Daoy (cell line): ENCODE measurements at places on chromosomes 3 and 15. TPM values are rescaled to one million over a fixed set of nuclear protein-coding genes. Genes with fewer than 3 reads are reported as not detected.

DNA sequence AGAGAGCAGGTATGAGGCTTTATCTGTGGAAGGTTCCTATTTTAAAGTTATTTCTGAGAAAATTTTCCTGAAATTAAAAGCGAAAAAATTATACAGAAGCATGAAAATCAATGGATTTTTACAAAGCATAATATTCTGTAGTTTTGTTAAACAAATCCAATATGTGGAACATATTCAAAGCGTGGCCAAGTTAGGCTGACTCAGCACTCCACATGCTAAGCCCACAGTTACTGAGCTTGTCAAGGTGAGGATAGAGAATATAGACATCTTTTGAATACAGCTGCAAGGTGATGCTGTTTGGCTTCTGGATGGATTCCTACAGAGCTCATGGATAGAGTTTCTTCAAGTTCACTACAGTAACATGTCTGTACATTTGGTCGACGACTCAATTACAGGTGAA lies 302.5 kb downstream of the C3orf38 start:
- DNase-seq, result no peak

DNA sequence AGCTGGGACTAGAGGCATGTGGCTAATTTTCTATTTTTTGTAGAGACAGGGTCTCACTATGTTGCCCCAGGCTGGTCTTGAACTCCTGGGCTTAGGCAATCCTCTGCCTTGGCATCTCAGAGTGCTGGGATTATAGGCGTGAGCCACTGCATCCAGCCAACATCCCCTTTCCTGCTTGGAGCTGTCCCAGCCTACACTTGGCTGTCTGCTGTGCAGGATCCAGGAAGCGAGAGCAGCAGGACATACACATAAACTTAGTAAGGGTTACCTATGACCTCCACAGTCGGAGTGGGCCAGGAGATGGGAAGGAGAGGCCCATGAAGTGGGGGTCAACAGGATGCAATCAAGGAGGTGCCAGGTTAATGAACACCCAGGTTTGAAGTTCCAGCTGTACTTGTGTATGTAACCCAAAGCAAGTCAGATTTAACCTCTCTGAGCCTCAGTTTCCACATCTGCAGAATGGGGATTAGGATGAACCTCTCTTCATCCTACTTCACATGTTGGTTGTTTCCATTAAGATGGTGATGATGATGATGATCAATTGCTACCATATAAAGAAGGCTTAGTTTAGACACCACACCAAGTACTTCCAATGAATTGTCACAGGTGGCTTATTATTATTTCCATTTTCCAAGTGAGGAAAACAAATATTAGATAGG lies 69.5 kb upstream of the OXTR start:
- no peak for DNase-seq

GRCh38 chr3:106210923-106211322 lies 342.1 kb upstream of the CBLB start:
- DNase-seq, result no peak

- DNase-seq, result no peak
Observed at GRCh38 chr3:155643581-155644165, 101.2 kb downstream of the PLCH1 start.

DNA sequence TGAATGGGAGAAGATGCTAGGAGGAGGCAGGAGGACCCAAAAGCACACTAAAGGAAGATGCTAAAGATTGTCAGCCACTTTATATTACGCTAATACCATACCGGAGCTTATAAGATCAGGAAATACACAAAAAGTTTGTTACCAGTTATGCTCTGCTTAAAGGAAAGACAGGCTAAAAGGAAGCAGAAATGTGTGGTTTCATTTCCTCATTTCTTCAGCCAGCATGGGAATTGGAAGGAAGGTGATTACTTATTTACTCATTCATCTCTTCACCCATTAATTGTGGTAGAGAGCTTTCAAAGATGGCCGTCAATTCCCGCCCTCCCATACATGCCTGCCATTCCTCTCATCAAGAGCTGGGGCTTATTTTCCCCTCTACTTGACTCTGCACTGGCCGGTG lies 26.7 kb upstream of the TMEM158 start:
- DNase-seq, result no peak

DNA sequence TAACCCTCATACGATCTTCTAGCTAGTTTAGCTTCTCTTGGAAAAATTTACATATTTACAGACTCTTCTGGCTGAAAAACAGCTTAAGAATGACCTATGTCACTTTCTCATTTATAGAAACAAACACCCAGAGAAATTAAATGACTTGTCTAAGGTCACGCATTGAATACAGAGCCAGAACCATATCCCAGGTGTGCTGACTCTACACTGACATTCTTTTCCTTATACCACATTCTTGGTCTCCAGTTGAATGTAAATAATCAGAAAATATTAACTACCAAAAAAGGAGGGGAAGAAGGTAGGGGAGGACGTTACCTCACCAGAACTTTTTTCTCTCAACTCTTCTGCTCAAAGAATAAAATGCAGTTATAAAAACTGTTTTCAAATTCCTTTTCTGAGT lies 95.0 kb downstream of the THRB start:
- DNase-seq, result no peak

DNA sequence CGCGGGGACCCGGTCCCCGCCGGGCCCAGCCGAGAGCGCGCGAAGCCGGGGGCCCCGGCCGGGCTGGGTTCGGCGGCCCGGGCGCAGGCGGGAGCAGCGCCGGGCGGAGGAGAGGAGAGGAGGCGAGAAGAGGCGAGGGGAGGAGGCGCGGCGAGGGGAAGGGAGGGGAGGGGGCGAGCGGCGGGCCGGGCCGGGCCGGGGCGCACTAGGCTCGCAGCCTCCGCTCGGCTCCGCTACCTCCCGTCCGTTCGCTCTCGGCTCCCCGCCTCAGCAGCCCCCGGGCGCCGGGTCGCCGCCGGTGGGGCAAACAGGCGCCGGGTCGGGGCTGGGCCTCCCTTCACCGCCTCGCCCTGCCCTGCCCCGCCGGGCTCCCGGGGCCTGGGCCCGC lies 351 bp downstream of the INSYN1 start:
- DNase-seq, result peak; percentile 27

GRCh38 chr3:89180334-89180733 lies 72.9 kb downstream of the EPHA3 start:
- no peak for DNase-seq

- DNase-seq, result no peak
Observed at GRCh38 chr3:33039628-33040027, 57.3 kb downstream of the GLB1 start.

DNA sequence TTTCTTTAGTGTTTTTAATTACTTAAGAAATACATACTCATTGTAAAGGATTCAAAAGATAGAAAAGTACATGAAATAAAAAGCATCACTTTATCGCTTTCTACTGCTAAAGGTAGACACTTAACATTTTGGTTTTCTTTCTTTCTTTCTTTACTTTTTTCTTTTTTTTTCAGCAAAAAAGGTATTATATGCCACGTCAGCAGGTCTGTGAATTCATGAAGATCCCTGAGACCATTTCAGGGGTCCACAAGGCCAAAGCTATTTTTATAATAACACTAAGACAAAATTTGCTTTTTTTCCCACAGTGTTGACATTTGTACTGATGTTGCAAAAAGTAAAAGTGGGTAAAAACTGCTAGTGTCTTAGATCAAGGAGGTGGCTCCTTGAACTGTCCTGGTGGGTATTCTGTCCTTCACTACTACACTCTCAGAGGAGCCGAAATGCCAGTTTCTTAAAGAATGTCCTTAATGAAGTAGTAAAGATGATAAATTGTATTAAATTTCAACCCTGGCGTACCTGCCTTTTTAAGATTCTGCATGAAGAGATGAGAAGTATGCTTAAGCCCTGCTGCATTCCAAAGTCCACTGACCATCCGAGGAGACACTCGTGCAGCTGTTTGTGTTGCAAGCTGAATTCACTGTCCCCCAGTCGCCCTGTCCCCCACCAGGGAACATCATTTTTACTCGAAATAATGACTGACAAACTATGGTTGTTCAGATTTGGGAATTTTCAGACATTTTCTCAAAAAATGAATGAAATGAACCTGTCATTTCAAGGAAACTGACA lies 106.7 kb upstream of the PIAS1 start:
- DNase-seq, result no peak

DNA sequence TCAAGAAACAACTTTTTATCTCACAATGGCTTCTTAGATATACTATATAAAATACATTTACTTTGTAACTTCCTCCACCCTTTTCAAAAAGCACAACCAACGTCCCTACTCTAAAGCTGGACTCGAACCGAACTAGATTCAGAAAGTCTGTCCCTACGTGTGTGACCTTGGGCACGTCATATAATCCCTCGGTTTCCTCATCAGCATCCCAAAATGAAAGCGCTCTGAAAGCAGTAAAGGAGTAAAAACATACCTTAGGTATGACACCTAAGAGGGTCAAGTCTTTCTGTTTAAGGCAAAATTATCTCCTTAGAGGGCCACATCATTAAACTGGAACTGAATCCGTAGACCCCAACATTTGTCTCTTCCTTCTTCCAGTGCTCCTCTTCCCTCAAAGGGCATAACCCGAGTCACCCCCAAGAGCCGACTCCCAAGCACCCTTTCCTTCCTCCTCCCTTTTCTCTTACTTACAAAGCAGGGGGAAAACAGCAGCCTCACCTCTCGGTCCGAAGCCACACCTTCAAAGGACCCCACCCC lies 663 bp downstream of the PDCD10 start:
- DNase-seq, result peak; percentile 5

DNA sequence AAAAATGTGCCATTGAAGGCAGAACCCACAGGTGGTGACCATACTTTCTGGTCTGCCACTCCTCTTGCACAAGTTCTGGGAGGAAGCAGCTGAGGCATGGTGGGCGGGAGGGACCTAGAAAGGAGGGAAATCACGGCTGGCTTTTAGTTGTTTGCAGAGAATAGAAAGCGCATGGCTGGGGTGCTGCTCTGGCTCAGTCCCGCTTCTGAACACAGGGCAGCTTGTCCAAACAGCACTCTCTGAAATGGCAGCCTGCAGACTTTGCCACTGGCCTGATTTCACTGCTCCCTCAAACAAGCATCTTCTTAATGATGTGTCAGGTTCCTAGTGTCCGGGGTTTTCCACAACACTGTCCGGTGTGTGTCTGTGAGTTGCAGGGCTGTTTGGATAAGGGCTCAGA lies 76.7 kb downstream of the AAGAB start:
- peak; percentile 58 for DNase-seq

DNA sequence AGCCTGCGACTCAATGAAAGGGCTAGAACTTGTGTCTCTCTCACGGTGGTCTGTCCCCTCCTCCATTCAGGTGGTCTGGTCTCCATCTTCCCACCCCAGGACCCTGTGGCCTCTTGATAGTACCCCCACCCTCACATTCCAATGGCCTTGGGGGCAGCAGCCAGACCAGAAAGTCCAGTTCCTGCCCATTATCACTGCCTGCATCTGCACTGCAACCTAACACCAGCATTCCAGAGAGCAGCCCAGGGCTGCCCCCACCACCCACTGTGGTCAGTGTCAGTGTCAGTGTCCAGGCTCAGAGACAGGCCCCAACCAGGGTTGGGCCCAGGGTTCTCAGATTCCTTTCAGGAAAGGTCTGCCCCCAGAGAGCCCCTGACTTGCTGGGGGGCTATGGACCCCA lies 12.6 kb downstream of the IGDCC3 start:
- DNase-seq, result no peak

- no peak for DNase-seq
Observed at GRCh38 chr15:60047701-60048100, 43.6 kb downstream of the FOXB1 start.

DNA sequence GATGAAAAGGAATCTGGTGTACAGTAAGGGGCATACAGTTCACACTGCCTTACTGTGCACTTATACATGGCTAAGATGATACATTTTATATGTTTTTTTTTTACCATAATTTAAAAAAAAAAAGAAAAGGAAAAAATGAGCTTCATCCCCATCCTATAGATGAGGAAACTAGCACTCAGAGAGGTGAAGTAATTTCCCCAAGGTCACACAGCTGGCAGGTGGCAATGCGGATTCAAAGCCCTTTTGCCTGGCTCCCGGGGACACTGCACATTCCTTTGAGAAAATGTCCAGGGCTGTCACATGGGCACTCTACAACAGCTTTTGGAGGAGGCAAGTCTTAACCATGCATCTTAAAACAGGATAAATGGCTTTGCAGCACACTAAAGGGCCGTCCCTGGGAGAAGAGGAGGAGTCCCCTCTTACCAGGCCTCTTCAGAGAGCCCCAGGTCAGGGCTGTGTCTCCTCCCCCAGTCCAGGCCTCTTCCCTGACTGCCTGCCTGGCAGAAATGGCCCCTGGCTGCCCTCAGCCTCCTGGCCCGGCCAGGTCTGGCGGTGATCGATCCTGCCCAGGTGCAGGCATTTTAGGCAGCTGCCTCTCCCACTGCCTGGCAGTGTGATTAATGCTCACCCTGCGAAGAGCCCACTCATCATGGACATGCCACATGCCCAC lies 95.1 kb upstream of the LINGO1 start:
- no peak for DNase-seq

GRCh38 chr3:48881006-48881405 lies 17.7 kb downstream of the SLC25A20 start:
- no peak for DNase-seq

DNA sequence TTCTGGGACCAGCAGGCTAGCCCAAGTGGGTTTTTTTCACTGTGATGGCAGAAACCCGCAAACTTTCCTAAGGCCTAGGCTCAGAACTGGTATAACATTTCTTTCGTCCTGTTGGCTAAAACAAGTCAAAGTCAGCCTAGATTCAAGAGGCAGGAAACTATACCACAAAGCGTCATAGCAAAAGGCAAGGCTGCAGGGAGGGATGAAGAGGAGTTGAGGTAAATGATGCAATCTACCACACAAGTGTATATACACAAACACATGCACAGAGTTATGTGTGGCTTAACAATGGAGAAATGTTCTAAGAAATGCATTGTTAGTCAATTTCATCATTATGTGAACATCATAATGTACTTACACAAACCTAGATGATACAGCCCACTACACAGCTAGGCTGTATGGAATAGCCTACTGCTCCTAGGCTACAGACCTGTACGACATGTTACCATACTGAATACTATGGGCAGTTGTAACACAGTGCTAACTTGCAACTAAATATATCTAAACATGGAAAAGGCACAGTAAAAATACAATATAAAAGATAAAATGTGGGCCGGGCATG lies 225.6 kb downstream of the TBL1XR1 start:
- DNase-seq, result no peak

GRCh38 chr15:40150163-40150925 lies 10.5 kb upstream of the BUB1B start:
- DNase-seq, result peak; percentile 91

- no peak for DNase-seq
Observed at GRCh38 chr15:87368511-87368910, 888.0 kb downstream of the NTRK3 start.

DNA sequence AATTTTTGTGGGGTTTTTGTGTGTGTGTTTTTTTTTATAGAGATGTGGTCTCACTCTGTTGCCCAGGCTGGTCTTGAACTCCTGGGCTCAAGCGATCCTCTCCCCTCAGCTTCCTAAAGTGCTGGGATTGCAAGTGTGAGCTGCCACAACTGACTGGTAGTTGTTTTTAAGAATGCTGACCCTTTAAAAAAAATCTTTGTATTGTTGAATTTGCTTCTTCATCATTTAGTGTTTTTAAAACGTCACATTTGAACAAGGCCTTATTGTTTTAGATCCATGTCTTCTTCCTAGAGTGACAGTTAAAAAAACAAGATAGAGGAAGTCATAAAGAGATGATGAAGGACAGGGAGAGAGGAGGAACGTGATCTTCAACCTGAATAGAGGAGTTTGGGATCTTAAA lies 24.1 kb downstream of the GJD2 start:
- DNase-seq, result no peak

The GP9 gene
- total RNA-seq, result not detected in 2 replicates

The BFSP2 gene
- total RNA-seq, result not detected in 2 replicates

The MUSTN1 gene
- total RNA-seq, result not detected in 2 replicates

The ZNF710 gene
- total RNA-seq, result 4.5 and 12.3 TPM in 2 replicates

The CMTM7 gene
- 12.4 TPM in 2 replicates for total RNA-seq

The PPM1M gene
- total RNA-seq, result 2.3 and 6.6 TPM in 2 replicates

The DNAH1 gene
- 0.74 and 1.8 TPM in 2 replicates for total RNA-seq

The GLDN gene
- total RNA-seq, result 1.0 TPM in 1 of 2 replicates, not detected in the other
